ENCODE measurements at places on chromosomes 1 and 21. TPM values are rescaled to one million over a fixed set of nuclear protein-coding genes. Genes with fewer than 3 reads are reported as not detected.

OLIG2 gene
- total RNA-seq = not detected

FUCA1 gene
- total RNA-seq = 2.2 TPM

CACHD1 gene
- total RNA-seq = 4.5 TPM

GPR3 gene
- total RNA-seq = not detected

ALPL gene
- 0.87 TPM for total RNA-seq

SPTA1 gene
- total RNA-seq = under 0.01 TPM

CHI3L2 gene
- total RNA-seq = 2.5 TPM

ZCCHC17 gene
- total RNA-seq = 31.3 TPM

PBX1 gene
- 68.4 TPM for total RNA-seq

OR14K1 gene
- not detected for total RNA-seq

BCAR3 gene
- total RNA-seq = 28.4 TPM

RAB25 gene
- not detected for total RNA-seq

PDZK1 gene
- total RNA-seq = 1.3 TPM

ELAPOR1 gene
- total RNA-seq = 0.33 TPM

UBL4B gene
- not detected for total RNA-seq

ICOSLG gene
- under 0.01 TPM for total RNA-seq

ZBTB8B gene
- total RNA-seq = not detected

VSIG8 gene
- 0.17 TPM for total RNA-seq
